C1 segment of cervical spinal cord (tissue), 14 donors: ENCODE measurements at places on chromosomes 16 and 17.

DNA sequence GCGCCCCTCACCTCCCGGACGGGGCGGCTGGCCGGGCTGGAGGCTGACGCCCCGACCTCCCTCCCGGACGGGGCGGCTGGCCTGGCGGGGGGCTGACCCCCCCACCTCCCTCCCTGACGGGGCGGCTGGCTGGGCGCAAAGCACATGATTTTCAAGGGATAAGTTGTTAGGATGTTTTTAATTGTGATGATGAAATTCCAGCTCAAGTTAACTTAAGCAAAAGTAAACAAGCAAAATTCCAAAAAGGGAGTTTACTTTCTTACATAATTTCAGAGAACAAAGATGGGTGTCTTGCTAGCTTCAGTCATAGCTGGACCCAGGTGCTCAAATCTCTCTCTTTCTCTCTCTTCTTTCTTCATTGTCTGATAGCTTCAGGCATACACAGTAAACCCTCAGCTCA lies 33.6 kb upstream of the MED9 start:
- DNase-seq, result no peak

DNA sequence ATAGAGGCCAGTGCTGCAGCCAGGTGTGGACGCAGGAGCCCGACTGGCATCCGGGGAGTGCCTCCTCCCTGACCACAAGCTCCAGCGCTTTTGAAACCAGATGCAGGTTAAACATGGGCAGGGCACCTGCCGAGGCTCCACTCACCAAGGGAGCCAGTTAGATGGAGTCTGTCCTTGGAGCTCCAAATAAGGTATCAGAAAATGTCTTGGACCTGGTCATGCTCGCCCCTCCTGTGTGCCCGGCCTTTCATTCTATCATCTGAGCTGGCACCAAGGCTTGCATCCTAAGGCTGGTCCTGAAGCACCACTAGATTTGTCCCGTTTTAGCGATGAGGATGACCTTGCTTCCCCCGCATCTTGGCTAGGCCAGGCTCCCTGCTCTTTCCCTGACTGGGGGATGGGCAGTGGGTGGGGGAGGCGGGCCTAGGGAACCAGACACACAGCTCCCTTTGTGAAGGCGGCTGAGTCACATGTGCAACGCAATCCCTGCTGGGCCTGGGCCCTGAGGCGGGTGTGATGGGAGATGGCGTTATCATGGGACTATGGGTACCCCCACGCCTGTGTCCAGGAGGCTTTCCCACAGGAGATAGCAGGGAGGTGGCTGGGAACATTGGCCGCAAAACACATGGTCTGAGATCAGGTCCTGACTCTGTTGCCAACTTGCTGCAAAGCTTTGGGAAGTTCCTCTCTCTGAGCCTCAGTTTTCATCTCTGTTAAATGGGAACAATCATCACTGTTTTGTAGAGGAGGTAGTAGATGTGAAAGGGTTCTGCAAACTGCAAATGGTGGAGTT lies 5.0 kb upstream of the ADGRG1 start:
- peak; percentile 90 for DNase-seq

- DNase-seq, result no peak
These were observed 217.8 kb upstream of the IRX3 start for GRCh38 chr16:54504372-54504771.

DNA sequence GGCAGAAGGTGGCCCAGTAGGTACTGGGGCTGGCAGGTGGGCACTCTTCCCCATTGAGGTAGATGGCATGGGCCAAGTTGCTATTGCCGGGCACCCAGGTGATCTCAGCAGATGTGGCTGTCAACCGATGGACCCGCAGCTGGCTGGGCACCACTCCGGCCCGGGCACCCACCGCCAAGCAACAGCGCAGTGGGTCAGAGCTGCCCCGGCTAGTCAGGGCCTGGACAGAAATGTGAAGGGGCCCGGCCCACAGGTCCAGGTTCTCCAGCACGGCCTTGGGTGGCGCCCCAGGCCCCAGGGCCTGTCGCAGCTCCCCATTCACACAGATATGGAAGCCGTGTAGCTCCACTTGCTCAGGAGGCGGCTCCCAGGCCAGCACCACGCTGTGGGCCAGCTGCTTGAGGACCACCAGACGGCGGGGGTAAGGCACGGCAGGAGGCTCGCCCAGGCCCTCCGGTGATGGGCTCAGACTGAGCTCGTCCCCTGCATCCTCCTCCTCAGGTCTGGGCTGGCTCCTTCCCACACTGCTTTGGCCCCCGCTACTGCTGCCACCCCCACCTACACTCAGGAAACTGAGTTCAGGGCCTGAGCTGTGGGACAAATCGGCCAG lies 16.5 kb downstream of the TSPOAP1 start:
- no peak for DNase-seq

DNA sequence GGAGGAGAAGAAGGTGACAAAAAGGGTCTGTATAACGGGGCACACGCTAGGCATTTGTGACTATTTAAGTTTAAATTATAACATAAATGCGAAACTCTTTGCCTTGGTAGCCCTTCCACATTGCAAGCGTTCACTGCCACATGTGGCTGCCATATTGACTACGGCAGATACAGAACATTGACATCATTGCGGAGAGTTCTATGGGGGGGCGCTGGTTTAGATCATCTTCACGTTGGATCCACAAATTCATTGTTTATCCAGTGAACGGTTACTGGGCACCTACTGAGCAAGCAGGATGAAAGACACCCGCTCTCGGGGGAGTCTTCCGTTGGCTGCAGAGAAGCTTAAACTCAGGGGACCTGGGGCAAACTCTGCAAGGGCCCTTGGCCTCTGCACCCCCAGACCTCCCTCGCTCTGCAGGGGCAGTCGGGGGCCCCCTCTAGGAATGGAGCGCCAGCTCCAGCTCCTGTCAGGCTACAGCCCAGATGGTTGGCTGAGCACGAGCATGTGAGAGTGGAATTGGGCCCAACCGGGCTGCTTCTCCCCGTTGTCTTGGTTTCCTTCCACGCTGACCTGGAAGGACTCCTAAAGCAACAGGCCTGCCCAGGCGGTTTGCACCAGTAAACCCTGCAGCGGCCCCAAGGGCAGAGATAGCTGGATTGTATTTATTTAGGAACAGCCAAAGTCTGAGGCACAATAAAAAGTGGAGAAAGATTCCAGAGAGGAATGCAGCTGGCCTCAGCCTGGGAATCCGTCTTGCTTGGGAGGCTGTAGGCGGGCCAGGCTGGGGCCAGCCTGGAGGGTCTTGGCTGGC lies 172.2 kb downstream of the SEC14L1 start:
- peak; percentile 68 for DNase-seq

DNA sequence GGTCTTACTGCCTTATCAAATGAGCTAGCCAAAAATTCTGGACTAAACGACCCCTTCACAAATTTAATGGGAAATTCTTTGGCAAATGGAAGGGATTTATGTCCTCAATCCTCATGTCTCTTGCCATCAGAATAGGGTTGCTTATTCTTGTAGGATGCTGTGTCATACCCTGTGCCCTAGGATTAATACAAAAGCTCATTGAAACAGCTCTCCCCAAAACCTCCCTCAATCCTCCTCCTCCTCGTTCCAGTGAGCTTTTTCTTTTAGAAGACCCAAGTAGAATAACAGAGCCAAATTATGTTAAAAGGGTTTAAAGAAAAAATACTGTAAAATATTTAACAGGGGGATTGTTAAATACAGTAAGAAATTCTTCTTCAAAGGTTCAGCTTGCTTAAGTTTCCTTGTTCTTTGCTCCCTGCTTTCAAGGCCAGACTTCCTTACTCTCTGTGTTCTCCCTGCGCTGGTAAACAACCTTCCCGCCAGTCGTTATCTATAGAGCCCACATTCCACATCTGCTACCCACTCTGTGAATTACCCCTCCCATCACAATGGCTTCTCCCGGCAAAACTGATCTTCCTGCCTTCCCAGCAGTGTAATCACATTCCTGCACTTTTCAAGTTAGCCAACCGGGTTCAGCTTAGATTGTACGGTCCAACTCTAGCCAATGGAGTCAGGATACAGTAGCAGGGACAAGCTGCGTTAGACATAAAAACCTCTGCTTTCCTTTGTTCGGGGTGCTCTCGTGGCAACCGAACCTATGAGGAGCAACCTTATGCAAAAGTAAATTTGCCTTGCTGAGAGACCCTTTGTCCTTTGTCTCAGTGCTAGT lies 9.7 kb downstream of the HPR start:
- DNase-seq, result peak; percentile 13

GRCh38 chr16:86869288-86870022 lies 291.1 kb downstream of the FOXL1 start:
- no peak for DNase-seq

DNA sequence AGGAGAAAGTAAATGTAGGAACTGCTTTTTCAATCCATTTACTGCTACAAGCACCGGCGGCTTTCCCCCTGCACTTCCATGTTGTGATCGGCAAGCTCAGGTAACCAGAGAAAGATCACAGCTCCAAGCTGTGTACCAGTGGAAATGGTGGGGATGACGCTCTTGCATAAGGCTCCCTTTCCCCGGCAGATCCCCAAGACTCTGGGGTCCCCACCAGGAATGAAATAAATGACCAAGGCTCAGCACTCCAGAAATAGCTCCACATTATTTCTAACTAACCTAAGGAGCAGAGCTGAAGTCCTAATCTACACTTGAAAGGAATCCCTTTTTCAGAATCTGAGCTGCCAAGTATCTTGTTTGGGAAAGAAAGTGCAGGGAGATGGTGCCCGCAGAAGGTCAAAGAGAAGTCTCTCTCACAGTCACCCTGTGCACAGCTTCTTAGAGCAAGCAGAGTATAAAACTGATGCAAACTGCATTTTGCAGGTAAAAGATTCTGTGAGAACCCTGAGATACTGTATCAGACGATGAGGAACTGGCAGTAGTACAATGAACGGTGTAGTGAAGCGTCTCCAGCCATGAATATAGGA lies 11.1 kb downstream of the GRB2 start:
- DNase-seq, result no peak

DNA sequence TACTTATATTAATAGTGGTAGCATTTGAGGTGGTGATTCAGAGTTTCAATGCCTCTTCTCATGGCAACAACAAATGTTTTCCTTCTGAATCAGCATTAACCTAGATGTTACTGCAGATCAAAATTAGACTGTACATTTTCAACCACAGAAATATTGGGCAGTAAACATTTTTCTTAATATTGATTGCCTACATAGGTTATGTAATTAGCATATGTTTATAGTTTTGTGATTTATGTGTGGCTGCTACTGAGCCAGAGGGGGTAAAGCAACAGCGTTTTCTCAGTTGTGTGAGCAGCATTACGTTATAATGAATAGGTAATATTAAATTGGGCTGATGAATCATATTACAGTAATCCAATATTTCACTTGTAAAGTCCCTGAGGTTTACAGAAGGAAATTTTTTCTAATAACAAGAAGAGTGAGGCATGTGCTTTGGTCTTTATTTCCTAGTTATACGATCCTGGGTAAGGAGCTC lies 18.8 kb upstream of the BMERB1 start:
- DNase-seq, result no peak

DNA sequence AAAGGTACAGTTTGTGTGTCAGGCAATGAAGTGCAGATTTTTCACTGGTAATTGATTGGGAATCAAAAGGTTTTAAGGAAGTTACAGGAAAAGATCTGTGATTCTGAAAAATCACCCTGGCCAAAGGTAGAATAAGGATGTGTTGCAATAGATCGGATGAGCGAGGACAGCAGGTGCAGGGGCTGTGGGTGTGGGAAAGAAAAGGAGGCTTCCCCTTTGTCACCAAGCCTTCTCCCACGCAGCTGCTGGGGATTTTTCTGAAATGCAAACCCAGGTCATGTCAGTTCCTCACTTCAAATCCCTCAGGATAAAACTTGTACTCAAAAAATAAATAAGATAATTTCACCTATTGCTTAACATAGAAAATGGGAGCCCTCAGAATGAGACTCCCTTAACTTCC lies 47.9 kb upstream of the ARHGAP17 start:
- DNase-seq, result no peak

DNA sequence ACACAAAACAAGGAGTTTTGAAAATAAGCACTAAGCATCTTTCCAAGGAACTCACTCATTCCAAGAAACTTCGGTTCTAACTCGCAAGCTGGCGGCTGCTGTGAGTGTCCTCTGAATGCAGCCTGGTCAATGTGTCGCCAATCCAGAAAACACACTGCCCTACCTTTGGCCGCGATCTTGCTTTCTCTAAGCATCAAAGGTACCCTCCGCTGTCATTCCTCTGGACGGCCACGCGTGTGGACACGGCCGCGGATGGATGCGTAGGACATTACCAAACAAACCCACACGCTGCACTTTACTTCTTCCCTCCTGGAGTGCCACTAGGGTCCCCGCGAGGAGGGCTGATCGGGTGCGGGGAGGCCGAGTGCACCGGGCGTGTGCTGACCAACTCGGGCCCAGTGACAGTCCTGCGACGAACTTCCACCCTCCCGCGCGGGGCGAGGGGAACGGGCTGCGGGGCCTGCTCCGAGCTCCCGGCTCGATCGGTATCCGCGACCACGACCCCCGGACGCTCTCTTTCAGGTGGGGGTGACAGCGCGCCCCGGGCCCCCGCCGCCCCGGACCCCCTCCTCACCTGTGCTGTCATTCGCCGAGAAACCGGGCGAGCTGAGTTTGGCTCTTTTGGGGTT lies 1.1 kb downstream of the CREBBP start:
- DNase-seq, result no peak

GRCh38 chr16:69424935-69425784 lies 741 bp downstream of the CYB5B start:
- DNase-seq, result no peak

DNA sequence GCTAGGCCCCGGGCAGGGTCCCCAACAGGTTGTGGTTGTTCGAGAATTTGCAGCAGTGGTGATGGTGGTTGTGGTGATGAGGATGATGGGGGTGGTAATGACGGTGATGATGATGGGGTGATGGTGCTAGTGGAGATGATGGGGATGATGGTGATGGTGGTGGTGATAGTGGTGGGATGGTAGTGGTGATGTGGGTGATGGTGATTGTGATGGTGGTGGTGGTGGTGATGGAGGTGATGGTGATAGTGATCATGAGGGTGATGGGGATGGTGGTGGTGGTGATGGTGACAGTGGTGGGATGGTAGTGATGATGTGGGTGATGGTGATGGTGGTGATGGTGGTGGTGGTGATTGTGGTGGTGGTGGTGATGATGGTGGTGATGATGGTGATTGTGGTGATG lies 343.3 kb downstream of the SEC14L1 start:
- DNase-seq, result no peak

DNA sequence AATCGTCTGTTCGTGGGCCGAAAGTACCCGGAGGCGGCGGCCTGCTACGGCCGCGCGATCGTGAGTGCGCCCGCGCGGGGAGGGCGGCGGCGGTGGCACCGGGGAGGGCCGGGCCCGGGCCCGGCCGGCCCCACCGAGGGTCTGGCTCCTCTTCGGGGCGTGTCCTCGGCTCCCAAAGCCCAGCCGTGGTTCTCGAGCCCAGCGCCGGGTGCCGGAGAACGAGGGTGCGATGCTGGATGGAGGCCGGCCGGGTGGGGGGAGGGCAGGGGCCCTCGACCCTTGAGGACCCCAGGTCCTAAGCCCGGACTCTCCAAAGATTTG lies 375 bp downstream of the STUB1 start:
- DNase-seq, result no peak
